ENCODE measurements at places on chromosomes 13 and 19. TPM values are rescaled to one million over a fixed set of nuclear protein-coding genes. Genes with fewer than 3 reads are reported as not detected.

GRCh38 chr13:113544071-113544891, 40.3 kb upstream of the TFDP1 start:
- no peak for DNase-seq
- H3K4me3 ChIP-seq, result no peak overlapping the region
- no peaks in the 10 kb centered on the region for H3K4me1 ChIP-seq
- no peak overlapping the region for H3K27ac ChIP-seq

DNA sequence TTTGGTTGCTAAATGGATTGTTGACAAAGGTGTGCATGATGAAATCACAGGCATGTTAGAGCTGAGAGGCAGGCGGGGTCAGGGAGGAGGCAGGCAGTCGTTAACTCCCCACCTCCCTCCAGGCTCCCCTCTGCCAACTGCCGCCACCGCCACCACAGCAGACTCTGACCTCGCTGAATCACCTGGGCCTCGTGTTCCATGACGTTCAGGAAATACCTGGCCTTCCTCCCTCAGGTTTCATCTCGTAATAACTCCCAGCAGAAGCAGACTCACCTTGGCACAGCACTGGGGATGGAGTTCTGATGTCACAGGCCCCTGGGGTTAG, 198.5 kb downstream of the KATNAL1 start:
- H3K27me3 ChIP-seq, result no peaks in the 10 kb centered on the region
- H3K36me3 ChIP-seq, result no peaks in the 10 kb centered on the region
- peak overlapping the region; percentile 42 for H3K27ac ChIP-seq
- H3K4me1 ChIP-seq, result peaks cover 2% of the 10 kb centered on the region
- DNase-seq, result peak; percentile 87

GRCh38 chr19:23527797-23528196, 132.5 kb upstream of the ZNF91 start:
- DNase-seq, result no peak
- no peaks in the 10 kb centered on the region for H3K36me3 ChIP-seq
- no peak overlapping the region for H3K27ac ChIP-seq

Gene LENG8
- 111 TPM for total RNA-seq

DNA sequence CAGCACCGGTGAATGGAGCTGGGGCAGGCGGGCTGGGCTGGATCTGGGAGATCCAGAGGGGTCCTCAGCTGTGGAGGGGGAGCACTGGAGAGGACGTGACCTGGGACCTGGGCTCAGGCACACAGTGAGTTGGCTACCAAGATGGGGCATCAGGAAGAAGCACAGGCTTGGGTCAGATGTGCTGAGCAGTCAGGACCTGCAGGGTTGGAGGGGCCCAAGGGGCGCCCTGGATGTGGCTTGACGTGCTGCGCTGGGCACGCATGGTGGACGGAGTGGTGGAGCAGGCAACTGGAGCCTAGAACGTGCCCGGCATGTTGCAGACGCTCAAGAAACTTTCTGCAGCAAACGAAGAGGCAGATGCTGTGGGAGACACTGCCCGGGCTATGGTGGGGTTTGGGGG, 20.7 kb downstream of the PIP5K1C start:
- H3K4me3 ChIP-seq, result no peak overlapping the region
- no peak for DNase-seq
- no peaks in the 10 kb centered on the region for H3K27me3 ChIP-seq

Gene ZNF835
- total RNA-seq, result 2.5 TPM

- H3K36me3 ChIP-seq, result no peaks in the 10 kb centered on the region
- H3K27me3 ChIP-seq, result no peaks in the 10 kb centered on the region
- DNase-seq, result no peak
- no peak overlapping the region for H3K27ac ChIP-seq
- no peak overlapping the region for H3K4me3 ChIP-seq
- no peaks in the 10 kb centered on the region for H3K4me1 ChIP-seq
These were observed 25.0 kb downstream of the SGCG start for GRCh38 chr13:23205807-23206206.

Gene NLRP12
- 0.97 TPM for total RNA-seq

DNA sequence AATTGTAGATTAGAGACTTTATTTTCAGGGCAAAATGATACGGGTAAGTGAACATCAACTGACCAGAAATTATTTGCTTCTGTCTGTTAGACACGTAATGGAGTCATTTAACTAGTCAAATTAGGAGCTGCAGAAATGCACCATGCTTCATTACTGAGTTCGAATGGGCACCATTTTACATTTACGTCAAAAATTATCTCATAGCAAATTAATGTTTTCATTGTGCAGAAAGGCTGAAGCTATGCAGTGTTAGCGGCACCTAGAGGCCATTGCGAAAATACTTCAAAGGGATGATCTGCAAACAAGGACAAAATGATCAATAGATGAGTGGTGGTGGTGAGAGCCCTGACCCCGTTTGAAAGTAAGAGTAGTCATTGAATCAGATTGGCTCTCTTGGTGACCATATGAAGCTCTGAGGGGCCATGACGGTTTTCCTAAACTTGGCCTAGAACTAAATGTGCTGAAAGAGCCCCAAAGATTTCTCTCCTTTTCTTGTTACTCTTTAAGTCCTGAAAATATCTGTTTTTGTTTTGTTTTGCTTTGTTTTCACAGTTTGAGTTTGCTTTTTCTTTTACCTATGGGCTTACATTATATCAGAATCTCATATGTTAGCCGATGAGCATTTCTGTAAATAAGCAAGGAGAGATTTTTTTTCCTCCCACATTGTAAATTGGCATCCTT, 277.9 kb downstream of the ZNF536 start:
- no peaks in the 10 kb centered on the region for H3K4me1 ChIP-seq
- peaks cover 3% of the 10 kb centered on the region for H3K27me3 ChIP-seq
- H3K27ac ChIP-seq, result no peak overlapping the region
- no peaks in the 10 kb centered on the region for H3K36me3 ChIP-seq

DNA sequence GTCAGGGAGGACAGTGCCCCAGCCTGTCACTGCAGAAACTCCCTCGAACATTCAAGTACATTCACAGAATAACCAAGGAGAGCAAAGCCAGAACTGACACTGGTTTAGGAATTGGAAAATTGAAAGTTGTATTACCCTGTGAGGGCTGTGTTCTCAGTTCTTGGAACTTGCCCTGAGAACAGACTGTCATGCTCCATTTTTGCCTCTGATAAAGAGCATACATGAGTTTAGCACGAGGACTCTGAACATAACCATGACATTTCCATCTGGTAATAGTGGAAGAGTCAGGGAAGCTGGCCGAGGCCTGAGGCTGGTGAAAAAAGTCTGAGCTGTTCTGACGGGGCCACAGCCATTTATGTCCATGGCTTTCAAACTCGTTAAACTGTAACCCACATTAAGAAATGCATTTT, 15.2 kb upstream of the SLC25A30 start:
- H3K4me3 ChIP-seq, result no peak overlapping the region
- H3K36me3 ChIP-seq, result no peaks in the 10 kb centered on the region
- no peak overlapping the region for H3K27ac ChIP-seq
- H3K4me1 ChIP-seq, result no peaks in the 10 kb centered on the region
- H3K27me3 ChIP-seq, result no peaks in the 10 kb centered on the region
- DNase-seq, result no peak

GRCh38 chr19:55603581-55604292, 1.7 kb upstream of the ZNF865 start:
- peaks cover 10% of the 10 kb centered on the region for H3K4me1 ChIP-seq
- no peak overlapping the region for H3K27ac ChIP-seq
- no peaks in the 10 kb centered on the region for H3K27me3 ChIP-seq
- H3K36me3 ChIP-seq, result no peaks in the 10 kb centered on the region

GRCh38 chr13:78187781-78188180, 269.1 kb upstream of the EDNRB start:
- H3K27ac ChIP-seq, result no peak overlapping the region
- no peak overlapping the region for H3K4me3 ChIP-seq
- H3K27me3 ChIP-seq, result no peaks in the 10 kb centered on the region

- no peak for DNase-seq
- no peaks in the 10 kb centered on the region for H3K4me1 ChIP-seq
- no peak overlapping the region for H3K4me3 ChIP-seq
- peaks cover 18% of the 10 kb centered on the region for H3K36me3 ChIP-seq
These were observed 16.8 kb upstream of the AKAP8 start for GRCh38 chr19:15396436-15396835.

DNA sequence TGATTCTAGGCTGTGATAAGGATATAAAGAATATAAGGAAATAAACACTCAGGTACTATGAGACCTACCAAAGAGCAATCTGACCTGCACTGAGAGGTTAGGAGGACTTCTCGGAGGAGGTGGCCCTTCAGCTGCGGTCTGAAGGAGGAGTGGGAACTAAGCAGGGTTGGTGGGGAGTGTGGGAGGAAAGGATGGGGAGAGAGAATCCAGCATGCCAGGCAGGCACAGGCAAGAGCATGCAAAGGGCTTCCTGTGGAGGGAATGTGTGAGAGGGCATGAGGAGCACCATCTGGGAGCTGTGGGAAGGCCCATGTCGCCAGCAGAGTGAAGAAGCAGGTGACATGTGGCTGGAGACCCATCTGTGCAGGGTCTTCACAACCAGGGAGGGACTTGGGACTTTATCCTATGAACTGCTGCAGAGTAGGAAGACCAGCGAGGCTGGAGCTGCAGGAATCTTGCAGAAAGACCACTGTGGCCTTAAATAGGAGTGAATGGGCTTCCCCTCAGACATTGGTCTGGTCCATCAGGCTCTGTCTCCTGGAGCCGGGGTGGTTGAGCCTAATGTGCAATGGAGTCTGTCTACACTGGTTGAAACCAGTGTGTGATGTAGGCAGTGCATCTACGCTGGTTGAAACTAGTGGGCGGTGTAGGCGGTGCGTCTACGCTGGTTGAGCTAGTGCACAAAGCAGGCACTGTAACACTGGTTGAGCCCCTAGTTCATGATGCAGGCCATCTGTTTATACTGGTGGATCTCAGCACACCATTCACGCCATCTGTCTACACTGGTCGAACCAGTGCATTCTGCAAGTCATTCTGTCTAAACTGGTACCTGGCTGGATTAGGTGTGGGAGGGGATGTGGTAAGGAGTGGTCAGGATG, 6.4 kb downstream of the CHST8 start:
- H3K27ac ChIP-seq, result no peak overlapping the region
- H3K36me3 ChIP-seq, result no peaks in the 10 kb centered on the region
- DNase-seq, result no peak
- peaks cover under 1% of the 10 kb centered on the region for H3K4me1 ChIP-seq
- peaks cover 5% of the 10 kb centered on the region for H3K27me3 ChIP-seq

DNA sequence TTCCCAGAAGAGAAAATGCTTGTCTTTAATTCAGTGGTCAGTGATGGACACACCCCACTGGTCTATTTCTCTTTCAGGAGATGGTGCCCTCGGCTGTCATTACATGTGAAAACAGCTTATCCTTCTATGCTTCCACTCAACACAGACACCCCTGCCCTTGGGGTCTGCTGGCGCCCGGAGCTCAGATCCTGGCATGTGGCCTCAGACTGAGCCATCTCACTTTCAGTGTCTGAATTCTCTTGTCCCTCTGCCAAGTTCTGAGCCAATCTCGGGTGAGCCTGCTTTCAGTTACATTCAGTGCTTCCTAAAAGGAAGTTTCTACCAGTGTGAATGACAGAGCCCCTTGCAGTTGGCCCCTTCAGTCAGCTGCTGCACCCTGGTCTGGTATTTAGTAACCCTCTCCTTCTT, 293.6 kb downstream of the DNAJC15 start:
- H3K27ac ChIP-seq, result peak overlapping the region; percentile 39
- no peaks in the 10 kb centered on the region for H3K4me1 ChIP-seq
- H3K4me3 ChIP-seq, result no peak overlapping the region
- H3K36me3 ChIP-seq, result no peaks in the 10 kb centered on the region
- peak; percentile 24 for DNase-seq
- no peaks in the 10 kb centered on the region for H3K27me3 ChIP-seq

DNA sequence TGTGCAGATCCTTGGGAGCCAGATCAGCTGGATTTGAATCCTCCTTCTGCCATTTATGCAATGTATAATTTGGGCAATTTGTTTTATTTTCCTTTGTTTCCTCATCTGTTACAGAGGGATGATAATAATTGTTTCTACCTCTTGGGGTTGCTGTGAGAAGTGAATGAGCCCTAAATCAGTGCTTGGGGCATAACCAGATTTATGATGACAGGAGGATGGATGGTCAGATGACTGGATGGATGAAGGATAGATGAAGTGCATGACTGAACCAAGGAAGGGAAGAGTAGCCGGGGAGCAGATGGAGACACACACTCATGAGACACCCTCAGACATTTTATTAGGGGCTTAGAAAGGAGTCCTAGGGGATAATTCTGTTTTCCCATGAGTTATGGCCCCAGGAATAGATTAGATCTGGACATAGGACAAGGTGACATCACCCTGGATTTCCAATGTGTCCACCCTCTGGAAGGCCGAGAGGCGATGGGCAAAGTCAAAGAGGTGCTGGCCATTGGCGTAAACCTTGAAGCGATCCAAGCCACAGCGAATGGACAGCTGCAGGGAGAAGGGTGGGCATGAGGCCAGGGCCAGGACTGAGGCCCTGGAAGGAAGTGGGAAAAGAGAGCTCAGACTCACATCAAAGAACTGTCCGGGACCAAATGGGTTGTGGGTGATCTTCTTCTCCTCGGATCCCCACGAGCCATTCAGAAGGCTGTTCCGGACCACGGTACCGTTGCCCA, 11.2 kb downstream of the LGALS4 start:
- no peak overlapping the region for H3K27ac ChIP-seq
- H3K36me3 ChIP-seq, result no peaks in the 10 kb centered on the region
- no peaks in the 10 kb centered on the region for H3K27me3 ChIP-seq
- no peak overlapping the region for H3K4me3 ChIP-seq

DNA sequence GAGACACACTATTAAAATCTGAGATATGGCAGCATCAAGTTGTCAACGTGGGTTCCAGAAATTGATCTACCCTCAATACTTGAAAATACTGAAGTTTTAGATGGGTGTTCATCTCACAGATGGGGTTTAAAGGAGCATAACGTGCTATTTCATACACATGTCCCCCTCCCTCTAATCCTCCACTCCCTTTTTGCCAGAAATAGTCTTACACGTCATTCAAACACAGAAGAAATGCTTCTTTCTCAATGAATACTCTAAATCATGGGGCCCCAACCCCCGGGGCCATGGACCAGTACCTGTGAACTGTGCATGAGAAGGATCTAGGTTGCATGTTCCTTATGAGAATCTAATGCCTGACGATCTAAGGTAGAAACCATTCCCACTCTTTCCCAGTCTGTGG, 19.6 kb downstream of the KLF12 start:
- H3K27me3 ChIP-seq, result no peaks in the 10 kb centered on the region
- H3K4me3 ChIP-seq, result no peak overlapping the region
- H3K4me1 ChIP-seq, result no peaks in the 10 kb centered on the region
- no peak overlapping the region for H3K27ac ChIP-seq
- no peak for DNase-seq
